ENCODE measurements at places on chromosomes 12 and 14.

DNA sequence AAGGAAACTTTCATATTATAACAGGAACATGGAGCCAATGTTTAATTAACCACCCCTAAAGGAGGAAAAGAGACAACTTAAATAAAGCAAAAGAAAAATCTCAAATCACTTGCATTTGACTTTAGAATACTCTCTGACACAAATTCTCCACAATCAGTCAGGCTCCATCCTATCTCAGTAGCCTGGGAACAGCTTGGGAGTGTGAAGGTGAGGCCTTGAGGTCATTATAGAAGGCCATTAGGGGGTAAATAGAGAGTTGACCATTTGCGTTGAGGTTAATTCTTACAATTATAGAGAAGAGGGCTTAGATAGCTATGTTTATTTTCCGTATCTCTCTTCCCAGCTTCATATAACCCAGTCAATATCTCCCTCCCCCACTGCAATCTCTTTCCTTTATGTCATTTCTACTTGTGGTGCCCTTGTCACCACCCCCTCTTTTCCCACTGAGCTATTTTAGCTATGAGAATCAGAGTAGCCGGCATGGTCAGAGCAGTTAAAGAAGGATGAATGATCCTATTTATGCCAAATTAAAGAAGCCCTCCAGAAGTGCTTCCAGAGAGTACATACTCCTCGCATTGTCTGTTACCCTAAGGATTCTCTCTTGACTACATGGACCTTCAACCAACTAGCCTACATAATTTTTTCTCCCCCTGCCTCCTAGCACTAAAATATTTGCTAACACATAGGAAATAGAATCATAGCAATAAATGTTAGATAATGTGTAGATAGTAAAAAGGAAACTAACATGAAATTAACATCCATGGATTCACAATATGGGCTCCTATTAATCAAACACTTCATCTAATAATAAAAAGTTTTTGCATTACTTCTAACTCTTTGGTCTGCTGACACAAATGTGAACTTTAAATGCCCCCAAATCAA is 135.2 kb upstream of the KRR1 start:
- DNase-seq = no peak

DNA sequence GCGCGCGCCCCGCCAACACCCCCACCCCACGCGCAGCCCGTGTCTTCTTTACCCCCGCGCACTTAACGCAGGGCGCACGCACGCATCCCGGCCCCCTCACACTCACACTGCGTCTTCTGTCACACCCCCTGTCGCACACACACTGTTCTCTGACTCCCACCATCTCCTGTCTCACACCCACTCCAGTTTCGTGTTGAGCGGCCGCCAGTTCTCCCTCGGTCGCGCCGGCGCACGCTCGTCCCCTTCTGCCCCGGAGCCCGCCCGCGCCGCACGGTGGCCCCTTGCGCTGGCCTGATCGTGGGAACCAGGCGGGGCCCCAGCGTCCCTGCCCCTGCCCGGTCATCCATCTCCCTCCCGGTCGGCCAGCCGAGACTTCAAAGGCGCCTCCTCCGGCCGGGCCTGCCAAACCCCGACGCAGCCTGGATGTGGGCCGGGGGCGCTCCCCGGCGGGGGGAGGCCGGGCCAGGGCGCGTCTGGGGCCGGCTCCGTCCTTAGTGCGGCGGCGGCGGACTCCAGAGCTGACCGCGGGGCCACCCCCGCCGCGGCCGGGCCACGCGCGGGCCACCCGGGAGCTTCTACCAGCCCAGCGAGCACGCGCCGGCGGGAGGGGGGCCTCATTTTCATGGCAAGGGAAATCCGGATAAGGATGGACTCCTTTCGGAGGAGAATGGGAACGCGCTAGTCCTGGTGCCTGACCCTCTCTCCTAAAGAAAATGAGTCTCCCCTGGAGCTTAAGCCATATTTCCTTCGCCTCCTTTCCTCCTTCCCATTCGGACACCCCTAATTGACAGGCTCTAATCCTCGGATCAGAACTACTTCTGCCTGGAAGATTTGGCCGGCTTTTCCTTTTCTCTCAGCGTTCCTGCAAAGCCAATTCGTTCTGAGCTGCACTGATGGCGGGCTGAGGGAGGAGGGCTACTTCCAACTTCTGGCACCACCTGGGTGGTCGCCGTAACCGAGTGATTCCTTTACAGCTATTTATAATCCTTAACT is 82.0 kb upstream of the HMGA2 start:
- no peak for DNase-seq

GRCh38 chr12:81416571-81416970 is 338.7 kb downstream of the ACSS3 start:
- DNase-seq = no peak

DNA sequence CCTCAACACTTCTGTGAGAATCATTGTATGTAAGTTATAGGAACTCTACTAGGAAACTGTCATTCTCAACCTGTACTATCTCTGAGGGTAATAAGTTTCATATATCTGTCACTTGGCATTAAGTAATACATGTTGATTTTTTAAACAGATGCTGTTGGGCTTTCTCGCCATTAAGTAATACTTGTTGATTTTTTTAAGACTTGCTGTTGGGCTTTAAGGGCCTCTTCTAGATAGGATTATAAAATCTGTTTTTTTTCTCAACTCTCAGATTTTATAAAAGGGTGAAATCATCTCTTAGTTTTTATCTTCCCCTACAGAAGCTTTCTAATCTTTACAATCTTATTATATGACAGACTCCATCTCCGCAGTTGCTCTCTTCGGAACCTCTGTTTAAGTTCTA is 5.6 kb downstream of the WASHC4 start:
- no peak for DNase-seq

GRCh38 chr14:80634106-80634758 is 307.3 kb downstream of the CEP128 start:
- DNase-seq = no peak

DNA sequence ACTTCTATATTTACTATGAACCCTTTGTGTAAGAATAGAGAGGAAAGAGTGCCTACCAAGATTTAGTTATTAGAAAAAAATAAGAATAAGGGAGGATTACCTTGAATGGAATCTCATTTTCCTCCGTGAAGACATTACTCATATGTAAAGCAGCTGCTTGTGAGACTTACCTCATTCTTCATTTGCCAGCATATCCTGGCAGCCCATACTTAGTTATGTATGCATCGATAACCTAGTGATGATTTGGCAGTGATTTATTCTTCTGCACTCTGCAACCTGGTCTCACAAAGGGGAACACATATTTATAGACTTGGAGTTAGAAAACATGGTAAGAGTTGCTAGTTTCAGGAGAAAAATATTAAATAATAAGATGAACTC is 56.8 kb downstream of the LRFN5 start:
- no peak for DNase-seq

GRCh38 chr14:100731011-100731670 is 4.4 kb downstream of the DLK1 start:
- DNase-seq = no peak

GRCh38 chr12:5177731-5178130 is 134.1 kb downstream of the KCNA5 start:
- no peak for DNase-seq

DNA sequence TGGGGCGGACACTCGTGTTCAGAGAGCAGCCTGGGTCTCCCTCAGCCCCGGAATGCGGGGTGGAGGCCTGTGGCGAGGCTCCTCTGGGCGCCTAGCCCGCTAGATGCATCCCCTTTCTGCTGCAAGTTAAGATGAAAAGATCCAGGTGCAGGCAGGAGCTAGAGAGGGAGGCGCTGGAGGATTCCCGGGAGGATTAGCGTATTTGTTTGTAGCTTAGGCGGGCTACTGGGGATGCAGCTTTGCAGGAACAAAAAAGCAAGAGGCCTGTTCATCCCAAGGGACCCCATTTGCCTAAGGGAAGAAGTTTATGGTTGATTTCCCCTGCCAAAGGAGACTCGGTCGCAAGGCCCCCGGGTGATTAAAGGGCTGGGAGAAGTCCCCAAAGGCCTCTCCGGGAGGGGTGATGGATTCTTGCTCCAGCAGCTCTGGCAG is 824 bp downstream of the CCDC177 start:
- no peak for DNase-seq

DNA sequence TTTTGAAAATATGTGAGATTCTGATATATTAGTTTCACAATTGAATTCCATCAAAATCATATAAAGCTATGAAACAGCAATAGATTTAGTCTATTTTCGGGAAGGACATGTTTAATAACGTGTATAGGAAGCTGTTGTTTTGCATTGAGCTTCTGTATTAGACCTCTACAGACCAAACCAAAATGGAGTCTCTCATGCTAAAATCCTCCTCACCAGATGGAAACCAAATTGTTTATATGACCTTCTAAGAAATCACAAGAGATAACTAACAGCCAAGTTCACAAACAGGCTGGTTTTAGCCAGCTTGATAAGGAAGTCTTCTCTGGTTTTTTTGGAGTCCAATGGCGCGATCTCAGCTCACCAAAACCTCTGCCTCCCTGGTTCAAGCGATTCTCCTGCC is 23.9 kb downstream of the L2HGDH start:
- no peak for DNase-seq

- no peak for DNase-seq
Measured at GRCh38 chr14:78342879-78343278, 172.7 kb downstream of the NRXN3 start.

GRCh38 chr12:30816742-30817465 is 62.2 kb upstream of the CAPRIN2 start:
- DNase-seq = no peak

- no peak for DNase-seq
Measured at GRCh38 chr14:91388551-91388975, 29.1 kb downstream of the CCDC88C start.

- DNase-seq = no peak
Measured at GRCh38 chr14:103840014-103840413, 7.4 kb downstream of the PPP1R13B start.

DNA sequence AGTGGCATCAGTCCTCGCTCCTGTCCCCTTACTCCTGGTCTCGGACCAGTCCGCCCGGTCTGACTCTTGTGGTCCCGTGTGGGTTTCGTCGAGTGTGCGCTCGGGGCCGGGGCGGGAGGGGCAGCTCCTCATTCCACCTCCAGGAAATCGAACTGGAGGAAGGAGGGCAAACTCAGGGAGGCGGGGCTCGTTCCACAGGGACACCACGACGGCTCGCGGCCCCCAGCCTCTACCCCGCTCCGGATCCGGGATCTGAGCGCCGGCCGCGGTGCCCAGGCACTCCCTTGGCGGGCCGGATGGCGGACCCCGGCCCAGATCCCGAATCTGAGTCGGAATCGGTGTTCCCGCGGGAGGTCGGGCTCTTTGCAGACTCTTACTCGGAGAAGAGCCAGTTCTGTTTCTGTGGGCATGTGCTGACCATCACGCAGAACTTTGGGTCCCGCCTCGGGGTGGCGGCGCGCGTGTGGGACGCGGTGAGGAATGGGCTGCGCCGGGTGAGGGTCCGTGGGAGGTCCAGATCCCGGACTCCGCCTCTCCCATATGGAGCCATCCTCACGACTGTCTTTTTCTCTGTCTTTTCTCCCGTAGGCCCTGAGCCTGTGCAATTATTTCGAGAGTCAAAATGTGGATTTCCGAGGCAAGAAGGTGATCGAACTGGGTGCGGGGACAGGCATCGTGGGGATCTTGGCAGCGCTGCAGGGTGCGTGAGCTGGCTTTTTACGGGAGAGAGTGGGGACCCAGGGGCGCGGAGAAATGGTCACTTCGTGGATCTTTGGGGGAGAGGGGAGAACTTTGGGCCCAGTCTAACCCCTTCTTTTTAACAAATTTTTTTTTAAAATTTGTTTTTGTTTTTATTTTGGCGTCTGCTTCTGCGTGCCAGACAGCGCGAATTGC is at the start of gene EEF1AKMT3:
Gene EEF1AKMT3 (plus strand): TSS at position 186 of the 894 bp plus-strand sequence. CDS start 111 bp downstream, at position 297.
- no peak for DNase-seq

GRCh38 chr12:96094201-96094600 is 58.8 kb upstream of the LTA4H start:
- DNase-seq = no peak

GRCh38 chr12:12531194-12531593 is 31.5 kb downstream of the DUSP16 start:
- no peak for DNase-seq

DNA sequence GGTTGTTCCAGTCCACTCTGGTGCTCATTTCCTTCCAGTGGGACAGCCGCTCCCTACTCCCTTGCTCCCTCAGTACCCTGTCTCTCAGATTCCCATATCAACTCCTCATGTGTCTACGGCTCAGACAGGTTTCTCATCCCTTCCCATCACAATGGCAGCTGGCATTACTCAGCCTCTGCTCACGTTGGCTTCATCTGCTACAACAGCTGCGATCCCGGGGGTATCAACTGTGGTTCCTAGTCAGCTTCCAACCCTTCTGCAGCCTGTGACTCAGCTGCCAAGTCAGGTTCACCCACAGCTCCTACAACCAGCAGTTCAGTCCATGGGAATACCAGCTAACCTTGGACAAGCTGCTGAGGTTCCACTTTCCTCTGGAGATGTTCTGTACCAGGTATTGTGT is 69.9 kb downstream of the RAD52 start:
- DNase-seq = no peak

GRCh38 chr12:5479761-5480160 is 47.9 kb downstream of the NTF3 start:
- DNase-seq = no peak

- no peak for DNase-seq
Measured at GRCh38 chr12:109763201-109763841, 49.7 kb downstream of the FAM222A start.

- no peak for DNase-seq
Measured at GRCh38 chr14:60090864-60091519, 731 bp upstream of the PCNX4 start.
